A549 treated with AZD2906 at 1 μM for 4 hours (cell line): ENCODE measurements at places on chromosomes 1 and 21. TPM values are rescaled to one million over a fixed set of nuclear protein-coding genes. Genes with fewer than 3 reads are reported as not detected.

The TDRD5 gene
- total RNA-seq, result 0.02 to 0.06 TPM (median 0.05 TPM) in 5 replicates

The PLEKHN1 gene
- total RNA-seq, result 3.3 to 5.7 TPM (median 4.9 TPM) in 5 replicates

The HFM1 gene
- 0.01 to 0.14 TPM (median 0.09 TPM) in 3 of 5 replicates, not detected in the others for total RNA-seq

The PTGFRN gene
- total RNA-seq, result 10.8 to 15.9 TPM (median 13.3 TPM) in 5 replicates

The F3 gene
- total RNA-seq, result 9.6 to 18.1 TPM (median 11.1 TPM) in 5 replicates

The OR2L5 gene
- not detected in 5 replicates for total RNA-seq

The RNU1-4 gene
- 4.0 to 44.9 TPM (median 4.2 TPM) in 4 of 5 replicates, not detected in the other for total RNA-seq
